Sigmoid colon (tissue), 7 donors: ENCODE measurements at places on chromosomes 1 and 21.

DNA sequence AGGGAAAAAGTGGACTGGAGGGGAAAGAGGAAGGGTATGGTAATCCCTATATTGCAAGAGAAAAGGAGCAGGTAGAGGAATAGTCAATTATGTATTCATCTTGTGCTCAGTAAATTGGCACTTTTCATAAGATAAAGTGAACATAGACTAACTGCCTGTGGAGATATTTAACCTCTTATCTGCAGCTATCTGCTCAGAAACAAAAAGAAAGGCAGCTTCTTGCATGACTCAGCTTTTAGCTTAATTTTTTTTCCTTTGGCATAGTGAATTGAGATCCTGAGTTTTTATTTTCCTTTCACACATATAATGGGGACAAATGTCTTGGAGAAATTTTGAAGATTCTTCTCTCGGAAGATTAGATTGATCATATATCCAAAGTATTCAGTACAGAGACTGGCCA lies 127.6 kb upstream of the F3 start:
- H3K36me3 ChIP-seq: no peaks in the 10 kb centered on the region
- DNase-seq: no peak
- H3K27me3 ChIP-seq: no peaks in the 10 kb centered on the region
- no peak overlapping the region for H3K27ac ChIP-seq

DNA sequence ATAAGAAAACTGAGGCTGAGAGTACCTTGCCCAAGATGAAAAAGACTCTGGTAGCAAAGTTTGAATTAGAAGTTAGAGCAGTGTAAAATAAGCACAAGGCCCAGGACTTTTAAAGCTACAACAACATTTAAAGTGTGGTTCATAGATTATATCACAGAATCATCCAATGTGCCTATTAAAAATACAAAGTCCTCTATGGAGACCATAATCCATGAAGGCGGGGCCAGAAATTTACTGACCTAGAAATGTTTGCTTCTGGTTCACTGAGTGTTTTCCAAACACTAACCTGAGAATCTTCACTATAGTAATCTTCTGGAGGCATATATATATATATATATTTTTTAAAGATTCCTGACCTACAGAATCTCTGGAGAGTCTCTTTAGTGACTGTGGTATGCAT lies 12.3 kb downstream of the DEPDC1 start:
- no peaks in the 10 kb centered on the region for H3K4me1 ChIP-seq
- H3K27ac ChIP-seq: no peak overlapping the region
- H3K4me3 ChIP-seq: no peak overlapping the region
- DNase-seq: no peak

DNA sequence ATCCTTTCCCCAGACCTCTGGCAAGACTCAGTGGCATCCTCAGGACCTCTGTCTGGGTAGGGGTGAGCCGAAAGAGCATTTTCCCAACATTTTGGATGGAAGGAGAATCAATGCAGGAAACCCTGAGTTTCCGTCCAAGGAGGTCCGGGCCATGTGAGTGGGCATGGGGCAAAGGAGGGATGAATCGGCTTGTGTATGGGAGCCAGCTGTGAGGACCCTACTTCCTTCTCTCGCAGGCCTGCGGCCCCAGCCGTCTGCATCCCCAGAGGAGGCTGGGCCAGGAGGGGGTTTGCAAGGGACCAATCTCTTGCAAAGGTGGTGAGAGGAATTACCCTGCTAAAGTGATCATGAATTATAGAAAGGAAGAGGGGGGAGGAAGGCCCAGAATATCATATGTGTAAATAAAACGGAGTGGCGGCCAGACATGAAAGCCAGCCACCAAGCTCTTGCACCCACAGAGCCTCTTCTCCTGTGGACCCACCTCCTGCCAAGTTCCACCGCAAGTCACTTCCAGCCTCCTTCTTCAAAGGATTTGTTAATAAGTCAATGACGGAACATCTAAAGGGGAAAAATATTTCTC lies 48.2 kb upstream of the POU3F1 start:
- DNase-seq: no peak
- no peaks in the 10 kb centered on the region for H3K4me1 ChIP-seq
- no peak overlapping the region for H3K4me3 ChIP-seq
- H3K27me3 ChIP-seq: no peaks in the 10 kb centered on the region
- no peak overlapping the region for H3K27ac ChIP-seq

- no peaks in the 10 kb centered on the region for H3K27me3 ChIP-seq
- no peak overlapping the region for H3K27ac ChIP-seq
- DNase-seq: no peak
- H3K4me1 ChIP-seq: no peaks in the 10 kb centered on the region
- no peaks in the 10 kb centered on the region for H3K36me3 ChIP-seq
These were observed 16.0 kb upstream of the SCCPDH start for GRCh38 chr1:246708166-246708565.

DNA sequence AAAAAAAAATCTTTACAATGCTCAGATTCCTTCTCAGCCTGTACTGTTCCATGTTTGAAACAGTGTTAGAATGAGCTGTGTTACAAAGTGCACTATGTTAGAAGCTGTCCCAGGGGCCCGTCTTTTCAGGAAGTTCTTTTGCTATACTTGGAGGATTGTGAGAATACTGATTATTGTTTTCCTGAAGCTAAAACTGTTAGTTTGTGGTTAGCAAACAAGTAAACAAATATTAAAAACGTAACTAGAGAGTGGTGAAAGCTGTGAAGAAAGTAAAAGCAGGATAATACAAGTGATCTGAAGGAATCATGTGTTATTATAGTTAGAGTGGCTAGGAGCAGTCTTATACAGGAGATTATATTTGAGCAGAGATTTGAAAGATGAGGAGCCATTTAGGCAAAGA lies 35.6 kb downstream of the CAMSAP2 start:
- no peak overlapping the region for H3K27ac ChIP-seq
- no peak overlapping the region for H3K4me3 ChIP-seq
- no peaks in the 10 kb centered on the region for H3K36me3 ChIP-seq
- peaks cover 13% of the 10 kb centered on the region for H3K4me1 ChIP-seq
- no peaks in the 10 kb centered on the region for H3K27me3 ChIP-seq

GRCh38 chr1:10504249-10504648 lies 29.5 kb downstream of the PEX14 start:
- no peak overlapping the region for H3K27ac ChIP-seq
- H3K36me3 ChIP-seq: no peaks in the 10 kb centered on the region
- H3K27me3 ChIP-seq: no peaks in the 10 kb centered on the region

- no peak overlapping the region for H3K27ac ChIP-seq
- no peak overlapping the region for H3K4me3 ChIP-seq
- no peaks in the 10 kb centered on the region for H3K36me3 ChIP-seq
These were observed 70.5 kb downstream of the IGSF21 start for GRCh38 chr1:18178111-18178510.

DNA sequence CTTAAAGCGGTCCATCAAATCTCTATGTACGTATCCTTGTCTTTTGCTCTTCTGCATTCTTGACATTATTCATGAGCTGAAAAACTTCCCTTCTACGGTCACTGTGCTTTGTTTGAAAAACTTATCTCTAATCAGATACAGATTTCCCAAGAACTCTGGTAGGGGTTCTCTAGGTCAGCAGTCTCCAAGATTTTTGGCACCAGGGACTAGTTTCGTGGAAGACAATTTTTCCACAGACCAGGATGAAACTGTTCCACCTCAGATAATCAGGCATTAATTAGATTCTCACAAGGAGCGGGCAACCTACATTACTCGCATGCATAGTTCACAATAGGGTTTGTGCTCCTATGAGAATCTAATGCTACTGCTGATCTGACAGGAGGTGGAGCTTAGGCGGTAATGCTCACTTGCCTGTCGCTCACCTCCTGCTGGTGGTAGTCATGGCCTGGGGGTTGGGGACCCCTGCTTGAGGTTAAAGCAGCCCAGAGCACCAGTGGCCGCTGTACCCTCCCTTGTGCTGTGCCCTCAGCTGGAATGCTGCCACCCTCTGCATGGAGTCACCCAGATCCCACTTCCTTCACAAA lies 30.8 kb downstream of the AK2 start:
- H3K27ac ChIP-seq: no peak overlapping the region
- no peak for DNase-seq
- no peaks in the 10 kb centered on the region for H3K27me3 ChIP-seq
- peaks cover 6% of the 10 kb centered on the region for H3K4me1 ChIP-seq
- H3K36me3 ChIP-seq: no peaks in the 10 kb centered on the region

- H3K36me3 ChIP-seq: no peaks in the 10 kb centered on the region
- no peak overlapping the region for H3K4me3 ChIP-seq
These were observed 94.0 kb upstream of the KIF26B start for GRCh38 chr1:245060684-245061374.

- H3K27ac ChIP-seq: no peak overlapping the region
- H3K36me3 ChIP-seq: no peaks in the 10 kb centered on the region
- H3K4me1 ChIP-seq: no peaks in the 10 kb centered on the region
- H3K27me3 ChIP-seq: no peaks in the 10 kb centered on the region
- no peak for DNase-seq
These were observed 13.1 kb downstream of the FAM78B start for GRCh38 chr1:166153525-166154314.

DNA sequence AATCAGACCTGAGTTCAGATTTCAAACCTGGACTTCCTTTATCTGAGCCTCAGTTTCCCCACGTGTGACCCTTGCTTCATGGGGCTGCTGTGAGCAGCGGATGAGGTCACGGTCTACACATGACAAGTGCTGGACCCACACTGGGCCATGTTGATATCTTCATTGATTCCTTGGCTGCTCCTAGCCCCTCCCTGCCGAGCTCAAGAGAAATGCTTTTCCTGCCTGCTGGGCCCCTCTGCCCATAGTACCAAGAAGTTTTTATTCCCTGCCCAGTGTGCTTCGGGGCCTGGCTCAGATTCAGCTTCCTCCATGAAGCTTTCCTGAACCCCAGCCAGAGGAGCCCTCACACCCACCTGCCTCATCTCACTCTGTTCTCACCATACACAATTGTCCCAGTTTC lies 181.6 kb downstream of the PTPRU start:
- no peaks in the 10 kb centered on the region for H3K36me3 ChIP-seq
- no peaks in the 10 kb centered on the region for H3K4me1 ChIP-seq
- no peak overlapping the region for H3K4me3 ChIP-seq
- no peak for DNase-seq
- H3K27me3 ChIP-seq: no peaks in the 10 kb centered on the region

DNA sequence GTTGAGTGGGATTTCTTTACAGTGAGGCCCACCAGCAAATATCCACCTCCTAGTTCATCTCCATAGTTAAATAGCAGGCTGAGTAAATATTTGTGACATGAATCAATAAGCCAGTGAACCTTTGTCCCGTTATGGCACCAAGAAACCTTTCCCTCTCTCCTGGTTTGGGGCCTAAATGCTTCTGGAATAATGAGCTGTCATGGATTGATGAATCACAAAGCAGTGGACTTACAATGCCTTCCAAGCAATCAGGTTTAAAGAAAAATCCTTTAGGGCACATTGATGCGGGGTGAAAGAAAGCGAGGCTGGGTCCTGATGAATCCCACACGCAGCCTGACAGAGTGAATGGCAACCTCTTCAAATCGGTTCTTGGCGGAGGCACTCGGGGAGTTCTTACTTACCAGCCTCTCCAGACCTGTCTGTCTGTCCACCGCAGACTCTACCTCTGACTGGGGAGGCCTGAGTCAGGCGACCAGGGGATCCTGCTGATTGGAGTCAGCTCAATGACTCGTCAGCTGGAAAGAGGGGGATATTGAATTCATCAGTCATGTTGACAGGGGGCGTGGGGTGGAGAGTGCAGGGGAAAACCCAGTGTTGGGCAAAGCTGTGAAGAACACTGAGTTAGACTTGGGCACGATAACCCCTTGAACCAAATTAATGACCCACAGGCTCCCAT lies 247.3 kb downstream of the PLPP3 start:
- DNase-seq: no peak
- H3K4me1 ChIP-seq: no peaks in the 10 kb centered on the region
- H3K27me3 ChIP-seq: no peaks in the 10 kb centered on the region
- no peaks in the 10 kb centered on the region for H3K36me3 ChIP-seq

- no peaks in the 10 kb centered on the region for H3K4me1 ChIP-seq
- H3K27ac ChIP-seq: no peak overlapping the region
- no peaks in the 10 kb centered on the region for H3K27me3 ChIP-seq
These were observed 81.1 kb upstream of the CNTN2 start for GRCh38 chr1:204961765-204962419.

- H3K27me3 ChIP-seq: no peaks in the 10 kb centered on the region
- no peaks in the 10 kb centered on the region for H3K36me3 ChIP-seq
- DNase-seq: no peak
- H3K4me1 ChIP-seq: no peaks in the 10 kb centered on the region
- H3K27ac ChIP-seq: no peak overlapping the region
These were observed 51.5 kb upstream of the ZNF644 start for GRCh38 chr1:91073299-91073698.

GRCh38 chr21:39373634-39374033 lies 24.7 kb upstream of the HMGN1 start:
- DNase-seq: no peak
- H3K36me3 ChIP-seq: no peaks in the 10 kb centered on the region
- H3K27ac ChIP-seq: no peak overlapping the region
- no peak overlapping the region for H3K4me3 ChIP-seq
- no peaks in the 10 kb centered on the region for H3K27me3 ChIP-seq

DNA sequence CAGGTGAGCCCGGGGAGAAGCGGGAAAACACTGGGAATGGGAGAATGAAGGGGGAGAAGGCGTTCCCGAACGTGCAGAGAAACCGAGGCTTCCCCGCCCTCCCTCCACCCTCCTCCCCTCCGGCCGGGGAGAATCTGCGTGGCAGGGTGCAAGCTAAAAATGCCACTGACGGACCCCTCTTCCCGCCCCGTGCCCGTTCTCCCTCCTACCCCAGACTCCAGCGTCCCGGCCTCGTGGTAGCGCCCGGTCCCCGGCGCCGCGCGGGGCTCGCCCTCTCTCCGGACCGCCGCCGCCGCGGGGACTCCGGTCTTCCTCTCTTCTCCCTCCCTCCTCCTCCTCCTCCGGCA lies 81.6 kb upstream of the AK4 start:
- H3K4me3 ChIP-seq: peak overlapping the region; percentile 95
- H3K36me3 ChIP-seq: peaks cover 4% of the 10 kb centered on the region
- H3K27me3 ChIP-seq: no peaks in the 10 kb centered on the region
- H3K4me1 ChIP-seq: peaks cover 52% of the 10 kb centered on the region
- no peak for DNase-seq

DNA sequence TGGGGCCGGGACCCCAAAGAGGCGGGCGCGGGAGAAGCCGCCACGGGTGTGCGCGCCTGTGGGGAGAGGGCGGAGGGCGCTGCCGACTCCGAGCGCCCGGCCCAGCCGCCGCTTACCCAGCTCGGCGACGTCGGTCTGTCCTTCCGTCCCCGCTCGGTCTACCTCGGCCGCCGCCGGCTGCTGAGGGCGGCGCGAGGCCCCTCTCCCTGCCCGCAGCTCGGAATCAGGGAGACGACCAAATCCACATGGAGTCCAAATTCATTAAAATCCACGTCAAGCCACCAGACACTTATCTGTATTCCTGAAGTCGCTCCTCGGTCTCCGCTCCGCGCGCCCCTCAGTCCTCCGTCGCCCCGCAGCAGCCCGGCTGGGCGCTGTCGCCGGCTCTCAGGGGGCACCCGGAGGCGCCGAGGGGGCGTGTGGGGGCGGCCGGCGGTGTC lies 637 bp downstream of the PLXNA2 start:
- H3K27me3 ChIP-seq: no peaks in the 10 kb centered on the region
- DNase-seq: no peak

GRCh38 chr1:51236531-51237350 lies 668 bp downstream of the RNF11 start:
- peak; percentile 76 for DNase-seq
- no peaks in the 10 kb centered on the region for H3K27me3 ChIP-seq
- peak overlapping the region; percentile 85 for H3K4me3 ChIP-seq
- no peaks in the 10 kb centered on the region for H3K36me3 ChIP-seq
- H3K4me1 ChIP-seq: peaks cover 50% of the 10 kb centered on the region

GRCh38 chr1:212944229-212944901 lies 6.0 kb upstream of the VASH2 start:
- peaks cover 10% of the 10 kb centered on the region for H3K27me3 ChIP-seq
- H3K4me3 ChIP-seq: no peak overlapping the region
- no peaks in the 10 kb centered on the region for H3K36me3 ChIP-seq
- H3K27ac ChIP-seq: no peak overlapping the region
- H3K4me1 ChIP-seq: no peaks in the 10 kb centered on the region
